ENCODE measurements at places on chromosomes 7 and 10. TPM values are rescaled to one million over a fixed set of nuclear protein-coding genes. Genes with fewer than 3 reads are reported as not detected.

ZNF804B gene
- total RNA-seq, result not detected

- no peak overlapping the region for H3K4me3 ChIP-seq
- no peaks in the 10 kb centered on the region for H3K27me3 ChIP-seq
- DNase-seq, result peak; percentile 12
- H3K4me1 ChIP-seq, result no peaks in the 10 kb centered on the region
Measured at GRCh38 chr7:90629297-90629918, 33.3 kb downstream of the CDK14 start.

DNA sequence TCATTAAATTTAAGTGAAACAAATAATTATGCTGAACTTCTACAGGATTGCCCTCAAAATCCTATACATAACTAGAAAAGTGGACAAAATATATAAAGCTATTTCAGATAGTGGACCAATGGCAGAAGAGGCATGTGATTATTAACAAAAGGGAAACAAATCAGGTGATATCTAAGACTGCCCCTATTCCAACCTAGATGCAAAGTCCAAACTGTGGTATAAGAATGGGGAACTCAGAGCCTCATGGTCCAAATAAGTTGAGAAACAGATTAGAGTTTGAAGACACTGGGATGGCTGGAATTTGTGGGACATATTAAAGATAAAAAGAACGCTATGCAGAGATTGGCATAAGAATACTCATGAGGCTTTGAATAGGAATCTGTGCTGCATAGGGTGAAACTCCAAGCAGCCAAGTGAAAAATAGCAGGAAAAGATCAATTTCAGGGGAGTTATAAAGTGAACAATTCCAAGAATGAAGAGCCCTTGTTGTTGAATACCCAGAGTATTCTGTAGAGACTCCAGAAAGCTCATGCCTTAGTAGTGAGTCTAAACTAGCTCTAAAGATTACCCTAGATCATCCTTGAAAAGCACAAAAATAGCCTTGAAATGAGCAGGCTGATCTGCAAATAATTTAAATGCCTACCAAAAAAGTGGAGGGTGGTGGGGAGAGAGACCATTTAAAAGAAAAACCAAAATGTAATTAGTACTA lies 152.4 kb downstream of the IMMP2L start:
- H3K27ac ChIP-seq, result no peak overlapping the region
- peaks cover 9% of the 10 kb centered on the region for H3K4me1 ChIP-seq
- H3K36me3 ChIP-seq, result no peaks in the 10 kb centered on the region
- no peak for DNase-seq
- no peaks in the 10 kb centered on the region for H3K27me3 ChIP-seq

RBM20 gene
- 0.37 TPM for total RNA-seq

DNA sequence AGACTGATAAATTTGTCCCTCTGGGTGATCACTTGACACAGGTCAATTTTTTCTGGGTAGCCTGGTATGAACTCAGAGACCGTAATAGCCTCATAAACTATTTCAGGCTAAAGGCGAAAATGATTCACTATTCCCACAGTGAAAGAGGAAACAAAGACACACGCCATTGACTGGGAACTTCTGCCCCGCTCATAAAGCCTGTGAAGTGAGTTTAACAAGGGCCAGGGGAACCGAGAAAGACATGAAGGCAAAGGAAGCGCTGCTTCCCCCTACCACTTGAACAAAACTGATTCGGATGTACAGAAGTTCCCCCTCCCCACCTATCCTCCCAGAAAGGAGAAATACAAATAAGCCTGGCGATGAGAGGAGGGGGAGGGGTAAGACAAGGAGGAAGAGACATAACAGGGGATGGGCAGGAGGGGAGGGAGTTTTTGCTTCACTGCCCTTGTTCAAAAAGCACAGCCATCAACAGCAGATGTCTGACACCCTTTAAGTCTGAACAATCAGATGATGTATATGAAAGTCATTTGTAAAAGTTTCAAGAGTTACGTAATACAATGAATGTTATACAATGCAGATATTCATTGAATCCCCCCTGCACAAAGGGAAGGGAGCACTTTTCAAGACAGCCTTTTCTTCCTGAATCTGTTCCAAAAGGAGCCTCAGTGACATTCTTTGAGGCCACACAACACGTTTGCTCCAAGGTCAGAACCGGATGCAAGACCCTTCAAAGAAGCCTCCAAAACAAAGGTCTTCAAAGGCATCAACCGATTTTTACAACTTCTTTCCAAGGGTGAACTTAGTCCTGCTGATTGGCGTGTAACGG lies 734 bp downstream of the ABCB4 start:
- H3K4me3 ChIP-seq, result peak overlapping the region; percentile 74
- no peak for DNase-seq
- peaks cover 10% of the 10 kb centered on the region for H3K4me1 ChIP-seq
- H3K27me3 ChIP-seq, result peaks cover 49% of the 10 kb centered on the region

GRCh38 chr7:139538881-139539635 lies 15.6 kb downstream of the CLEC2L start:
- H3K27ac ChIP-seq, result no peak overlapping the region
- no peaks in the 10 kb centered on the region for H3K36me3 ChIP-seq
- H3K4me3 ChIP-seq, result no peak overlapping the region
- DNase-seq, result no peak

GRCh38 chr7:73329861-73330581 lies 2.1 kb downstream of the FKBP6 start:
- no peaks in the 10 kb centered on the region for H3K4me1 ChIP-seq
- H3K4me3 ChIP-seq, result no peak overlapping the region
- H3K27ac ChIP-seq, result no peak overlapping the region
- DNase-seq, result no peak
- H3K27me3 ChIP-seq, result no peaks in the 10 kb centered on the region

GRCh38 chr10:30742471-30742870 lies 112.9 kb upstream of the LYZL2 start:
- H3K27me3 ChIP-seq, result no peaks in the 10 kb centered on the region
- DNase-seq, result peak; percentile 43
- H3K27ac ChIP-seq, result no peak overlapping the region
- H3K4me1 ChIP-seq, result peaks cover 30% of the 10 kb centered on the region
- peaks cover 4% of the 10 kb centered on the region for H3K36me3 ChIP-seq

VPS37D gene
- 0.95 TPM for total RNA-seq

DNA sequence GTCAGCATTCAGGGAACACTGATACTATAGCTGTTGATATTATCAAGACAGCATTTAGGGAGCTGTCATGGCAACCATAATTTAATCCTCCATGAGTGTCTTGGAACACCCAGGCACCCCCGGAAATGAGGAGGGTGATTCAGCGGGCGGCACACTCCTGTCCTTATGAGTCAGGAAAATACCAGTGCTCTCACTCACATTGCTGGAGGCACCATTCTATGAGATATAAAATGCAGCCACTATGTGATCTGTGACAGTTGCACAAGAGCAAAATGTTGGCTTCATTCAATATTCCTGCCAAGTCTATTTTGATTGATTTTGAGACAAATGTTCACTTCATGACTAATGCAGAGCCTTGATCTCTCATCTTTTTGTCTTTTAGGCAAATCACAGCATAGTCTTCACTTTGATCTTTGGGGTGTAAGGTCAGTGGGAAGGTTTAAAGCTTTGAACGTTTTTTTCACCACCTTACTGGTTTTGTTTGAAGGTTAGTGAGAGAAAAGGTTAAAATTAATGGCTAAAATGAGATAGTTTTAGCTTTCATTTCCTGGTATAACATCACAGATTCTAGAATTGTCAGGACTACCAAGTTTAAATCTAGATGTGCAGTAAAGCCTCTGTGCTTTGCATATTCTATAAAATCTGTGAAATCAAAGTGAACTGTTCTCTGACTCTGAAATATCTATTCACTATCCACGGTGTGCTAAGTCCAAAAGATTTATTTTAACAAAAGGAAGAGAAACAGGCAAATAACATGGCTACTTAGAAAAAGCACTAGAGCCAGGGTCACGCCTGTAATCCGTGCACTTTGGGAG lies 12.4 kb upstream of the ARHGAP12 start:
- no peaks in the 10 kb centered on the region for H3K27me3 ChIP-seq
- peaks cover 4% of the 10 kb centered on the region for H3K4me1 ChIP-seq
- no peak overlapping the region for H3K27ac ChIP-seq
- no peaks in the 10 kb centered on the region for H3K36me3 ChIP-seq
- DNase-seq, result no peak

DNA sequence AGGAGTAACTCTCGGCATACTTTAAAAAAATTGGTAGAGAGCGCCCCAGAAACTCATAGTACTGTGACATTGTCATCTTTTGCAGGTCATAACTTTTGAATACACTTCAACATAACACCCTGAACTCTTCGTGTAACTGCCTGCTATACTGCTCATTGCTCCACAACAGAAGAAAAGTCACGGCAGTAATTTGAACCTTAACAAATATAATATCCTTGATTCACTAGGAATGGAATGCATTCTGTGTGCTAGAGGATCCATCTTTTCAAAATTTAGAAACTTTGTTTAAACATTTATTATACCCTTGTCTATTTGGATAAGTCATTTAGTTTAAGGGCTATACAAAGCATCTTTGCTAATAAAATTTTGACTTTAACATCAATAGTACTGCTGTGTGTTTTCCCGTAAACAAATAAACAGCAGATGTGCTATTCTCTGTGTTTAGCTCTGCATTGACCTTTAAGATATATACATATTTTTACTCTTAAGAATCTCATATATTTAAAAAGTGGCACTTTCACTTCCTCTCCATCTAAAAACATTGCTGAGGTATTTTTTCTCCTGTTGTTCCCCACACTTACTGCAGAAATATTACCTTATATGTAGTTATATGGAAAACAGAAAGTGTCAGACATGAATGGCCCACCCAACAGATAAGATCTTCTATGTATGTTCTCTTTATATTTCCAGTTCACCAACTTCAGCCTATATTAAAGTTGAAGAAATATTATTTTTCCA lies 217.6 kb upstream of the TMEM229A start:
- no peak for DNase-seq
- H3K4me1 ChIP-seq, result no peaks in the 10 kb centered on the region
- no peak overlapping the region for H3K27ac ChIP-seq
- H3K36me3 ChIP-seq, result no peaks in the 10 kb centered on the region
- H3K4me3 ChIP-seq, result no peak overlapping the region
- no peaks in the 10 kb centered on the region for H3K27me3 ChIP-seq

Data from activated T-cell treated with anti-CD3 and anti-CD28 coated beads, Interleukin-2, amount 50 U/mL, for 72 hours (primary cell).